ENCODE measurements at places on chromosomes 3 and 15.

DNA sequence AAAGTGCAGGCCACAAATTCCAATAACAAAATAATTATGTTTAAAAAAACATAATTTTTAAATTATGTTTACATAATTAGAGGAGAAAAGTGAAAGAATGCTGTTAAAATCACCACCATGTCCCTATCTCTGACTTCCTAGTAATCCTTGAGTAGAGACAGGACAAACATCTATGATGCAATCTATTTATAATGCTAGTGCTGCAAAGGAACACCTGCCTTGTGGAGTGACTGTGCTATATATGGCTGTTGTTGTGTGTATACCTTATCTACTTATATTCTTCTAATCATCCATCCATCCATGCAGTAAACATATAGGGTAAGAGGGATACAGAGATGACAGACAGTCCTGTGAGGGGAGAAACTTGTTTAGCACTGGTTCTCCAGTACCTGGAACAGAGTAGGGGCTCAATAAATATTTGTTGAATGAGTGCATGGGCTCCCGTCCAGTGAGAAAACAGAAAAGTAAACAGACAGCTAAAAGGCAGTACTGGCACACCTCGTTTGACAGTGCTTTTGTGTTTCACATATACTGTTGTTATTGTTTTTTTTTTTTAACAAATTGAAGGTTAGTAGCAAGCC is 229.3 kb upstream of the UBE2E1 start:
- DNase-seq, result no peak

DNA sequence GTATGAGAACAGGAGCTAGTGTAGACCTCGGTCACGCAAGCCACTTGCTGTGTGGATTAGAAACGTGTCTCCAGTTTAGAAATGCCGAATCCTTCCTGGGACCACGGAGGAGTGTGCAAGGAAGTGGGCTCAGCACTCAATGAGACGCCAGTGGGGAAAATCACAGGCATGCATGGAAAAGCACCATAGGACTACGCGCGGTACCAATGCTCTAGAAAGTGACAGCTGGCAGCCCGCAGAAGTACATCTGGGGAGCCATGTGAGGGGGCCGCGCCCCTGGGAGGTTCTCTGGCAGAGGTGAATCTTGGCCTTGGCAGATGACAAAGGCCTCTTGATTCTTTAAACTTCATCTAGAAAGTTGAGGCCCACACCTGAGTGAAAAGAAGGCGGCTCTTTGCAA is 99.3 kb downstream of the LRRK1 start:
- no peak for DNase-seq

DNA sequence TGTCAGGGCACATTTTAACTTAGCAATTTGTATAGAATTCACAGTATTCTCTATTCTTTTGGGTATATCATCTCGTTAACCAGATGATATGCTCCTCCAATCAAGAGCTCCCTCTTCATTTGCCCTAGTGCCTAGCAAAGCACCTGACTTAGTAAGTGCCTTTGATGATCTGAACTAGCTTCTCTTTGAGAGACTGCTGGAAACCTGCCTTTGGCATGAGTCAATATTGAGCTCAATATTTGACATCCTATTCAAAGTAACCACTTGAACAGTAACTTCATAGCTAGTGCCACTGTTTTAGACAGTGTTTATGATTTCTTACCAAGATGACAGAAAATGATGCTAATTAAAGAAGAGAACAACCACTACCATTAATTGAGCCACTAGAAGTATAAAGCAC is 696.3 kb upstream of the UBE2E2 start:
- DNase-seq, result no peak

DNA sequence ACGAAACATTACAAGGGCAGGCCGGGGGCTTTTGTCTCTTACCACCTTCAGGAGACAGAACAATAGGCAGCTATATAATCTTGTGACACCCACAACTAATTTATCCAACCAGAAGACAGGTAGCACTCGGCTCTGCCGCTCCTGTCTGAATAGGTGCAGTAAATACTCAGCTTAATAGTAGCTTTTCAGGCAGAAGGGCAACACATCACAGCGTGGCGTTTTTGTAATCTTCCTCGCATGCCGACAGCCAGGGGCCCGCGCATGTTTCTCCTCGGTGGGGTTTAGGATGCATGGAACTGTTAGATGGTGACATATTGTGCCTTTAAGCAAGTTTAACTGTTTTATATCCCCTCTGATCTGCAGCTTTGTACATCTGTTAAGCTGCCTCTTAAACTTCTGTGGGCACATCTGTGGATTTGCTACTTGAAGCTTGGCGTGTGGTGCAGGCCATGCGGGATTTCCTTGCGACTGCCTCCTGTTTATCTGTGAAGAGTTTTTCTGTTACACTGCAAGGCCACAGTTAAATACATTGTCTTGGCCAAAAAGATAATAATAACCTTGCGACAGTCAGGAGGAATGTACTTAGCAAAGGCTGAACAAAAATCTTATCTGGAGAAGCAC is 123.2 kb upstream of the BNIP2 start:
- DNase-seq, result no peak

- DNase-seq, result no peak
Measured at GRCh38 chr3:15649858-15650257, 48.3 kb downstream of the BTD start.

- no peak for DNase-seq
Measured at GRCh38 chr3:125145751-125146475, 66.6 kb downstream of the SLC12A8 start.

- no peak for DNase-seq
Measured at GRCh38 chr3:12375572-12375971, 86.7 kb downstream of the PPARG start.

DNA sequence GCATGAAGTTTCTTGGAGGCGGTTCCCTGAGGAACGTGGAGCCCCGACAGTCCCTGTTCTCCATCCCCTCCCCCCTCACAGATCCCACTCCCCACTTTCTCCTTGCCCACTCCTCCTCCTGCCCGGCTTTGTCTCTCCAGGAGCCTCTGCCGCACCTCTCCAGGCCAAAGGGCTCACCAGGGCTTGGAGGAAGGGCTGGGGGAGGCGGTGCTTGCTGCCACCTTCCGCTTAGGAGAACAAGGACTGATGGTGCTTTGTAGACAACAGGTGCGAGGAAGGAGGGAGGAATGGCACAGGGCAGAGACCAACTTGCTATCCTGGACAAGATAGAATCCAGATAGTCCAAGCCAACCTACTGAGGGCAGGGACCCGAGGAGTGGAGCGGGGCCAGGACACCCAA is 103.5 kb upstream of the SMAD3 start:
- no peak for DNase-seq
